NCI-H460 (cell line): ENCODE measurements at places on chromosomes 11 and 22.

GRCh38 chr22:39997939-39998726 is 3.4 kb downstream of the FAM83F start:
- DNase-seq, result no peak

DNA sequence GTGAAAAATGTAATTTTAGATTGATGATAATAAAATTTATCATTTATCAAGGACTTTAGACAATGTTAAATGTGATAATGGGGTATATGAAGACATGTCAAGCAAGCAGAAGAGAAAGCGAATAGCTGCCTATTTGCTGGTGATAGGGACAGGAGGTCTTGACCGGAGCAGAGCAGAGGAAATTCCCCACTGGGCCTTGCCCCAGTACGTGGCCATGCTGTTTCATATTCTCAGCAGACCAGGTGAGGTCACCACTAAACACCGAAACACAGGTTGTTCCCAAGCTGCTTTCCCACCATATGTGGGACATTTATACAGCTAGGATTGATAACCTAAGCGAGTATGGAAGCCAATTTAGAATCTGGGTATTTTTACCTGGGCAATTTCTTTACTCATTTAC is 1629.6 kb downstream of the FAM181B start:
- DNase-seq, result no peak

GRCh38 chr11:114942207-114942606 is 263.9 kb downstream of the NXPE2 start:
- DNase-seq, result no peak

DNA sequence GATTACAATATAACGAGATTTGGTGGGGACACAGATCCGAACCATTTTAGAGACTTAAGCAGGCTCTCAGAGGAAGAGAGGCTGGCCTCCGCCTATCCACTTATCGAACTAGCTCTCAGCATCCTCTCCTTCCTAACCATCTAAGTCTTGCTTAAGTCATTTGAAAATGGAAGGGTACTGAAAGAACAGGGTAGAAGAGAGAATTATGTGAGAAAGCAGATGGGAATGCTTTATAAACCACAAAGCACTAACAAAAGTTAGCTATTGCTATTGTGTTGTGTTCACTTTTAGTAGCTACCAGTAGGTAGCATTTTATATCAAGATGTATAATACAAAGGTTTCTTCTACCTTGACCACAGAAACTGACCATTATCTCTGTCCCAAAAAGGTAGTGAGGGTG is 153.4 kb upstream of the CADM1 start:
- DNase-seq, result no peak

- no peak for DNase-seq
Measured at GRCh38 chr11:44536788-44537516, 28.5 kb upstream of the CD82 start.

DNA sequence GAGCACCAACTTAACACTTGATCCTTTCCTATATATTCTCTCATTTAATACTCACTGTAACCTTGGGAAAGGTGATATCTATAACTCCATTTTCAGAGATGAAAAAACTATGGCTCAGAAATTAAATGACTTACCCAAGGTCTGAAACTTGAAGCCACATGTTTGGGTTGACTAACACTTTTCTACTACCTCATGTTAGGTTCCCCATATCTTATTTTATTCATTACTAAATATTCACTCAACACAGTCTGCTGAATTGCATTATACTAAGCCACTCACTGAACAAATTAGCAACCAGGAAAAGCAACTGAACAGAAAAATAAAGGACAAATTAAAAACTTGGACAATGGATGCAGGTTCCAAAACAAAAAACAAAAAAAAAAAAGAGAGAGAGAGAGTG is 59.9 kb downstream of the FAM168A start:
- DNase-seq, result no peak

- DNase-seq, result no peak
Measured at GRCh38 chr22:39309364-39309861, 10.0 kb downstream of the RPL3 start.

GRCh38 chr11:36237391-36237790 is 51.8 kb downstream of the COMMD9 start:
- DNase-seq, result no peak

GRCh38 chr11:532527-532985 is 2.8 kb downstream of the HRAS start:
- DNase-seq, result no peak

GRCh38 chr11:102929972-102930371 is 25.6 kb downstream of the MMP13 start:
- DNase-seq, result no peak

- DNase-seq, result no peak
Measured at GRCh38 chr11:77230878-77231605, 70.4 kb downstream of the GDPD4 start.

- DNase-seq, result no peak
Measured at GRCh38 chr22:33006220-33006954, 51.8 kb downstream of the SYN3 start.

GRCh38 chr22:17860220-17860965 is 86.1 kb upstream of the BID start:
- no peak for DNase-seq

DNA sequence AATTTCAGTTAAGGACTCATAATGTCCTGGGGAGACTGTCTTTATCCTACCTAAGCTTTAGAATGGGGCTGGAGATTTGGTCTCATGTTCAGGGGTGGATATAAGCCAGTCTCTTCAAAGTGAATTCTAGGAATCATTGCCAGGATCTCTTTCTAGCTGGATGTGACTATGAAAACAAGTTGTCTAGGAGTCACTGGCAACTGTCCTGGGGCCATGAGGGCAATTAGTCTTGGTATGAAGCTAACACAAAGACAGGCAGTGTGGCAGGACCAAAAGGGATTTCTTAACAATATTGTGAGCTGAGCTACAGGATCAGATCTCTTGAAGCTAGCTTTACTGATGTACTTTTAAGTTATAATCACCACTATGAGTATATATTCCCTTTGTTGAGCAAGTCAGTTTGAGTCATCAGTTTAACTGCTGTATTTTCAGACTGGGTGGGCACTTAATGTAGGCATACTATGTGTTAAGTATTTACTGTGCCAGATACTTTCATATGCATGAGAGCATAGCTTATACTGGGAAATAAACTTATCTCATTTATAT is 390.0 kb upstream of the CCDC90B start:
- no peak for DNase-seq

GRCh38 chr11:63779039-63779438 is 10.5 kb upstream of the ZFTA start:
- DNase-seq, result no peak

DNA sequence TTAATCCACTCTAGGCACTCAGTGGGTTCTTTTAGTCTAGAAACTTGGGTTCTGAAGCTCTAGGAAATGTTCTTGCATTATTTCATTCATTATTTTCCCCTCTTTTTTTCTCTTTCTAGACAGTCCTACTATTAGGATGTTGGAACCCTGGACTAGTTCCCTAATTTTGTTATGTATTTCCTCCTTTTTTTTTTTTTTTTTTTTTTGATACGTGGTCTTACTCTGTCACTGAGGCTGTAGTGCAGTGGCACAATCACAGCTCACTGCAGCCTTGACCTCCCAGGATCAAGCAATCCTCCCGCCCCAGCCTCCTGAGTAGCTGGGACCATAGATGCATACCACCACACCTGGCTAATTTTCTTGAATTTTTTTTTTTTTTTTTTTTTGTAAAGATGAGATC is 9.4 kb downstream of the UPB1 start:
- no peak for DNase-seq

DNA sequence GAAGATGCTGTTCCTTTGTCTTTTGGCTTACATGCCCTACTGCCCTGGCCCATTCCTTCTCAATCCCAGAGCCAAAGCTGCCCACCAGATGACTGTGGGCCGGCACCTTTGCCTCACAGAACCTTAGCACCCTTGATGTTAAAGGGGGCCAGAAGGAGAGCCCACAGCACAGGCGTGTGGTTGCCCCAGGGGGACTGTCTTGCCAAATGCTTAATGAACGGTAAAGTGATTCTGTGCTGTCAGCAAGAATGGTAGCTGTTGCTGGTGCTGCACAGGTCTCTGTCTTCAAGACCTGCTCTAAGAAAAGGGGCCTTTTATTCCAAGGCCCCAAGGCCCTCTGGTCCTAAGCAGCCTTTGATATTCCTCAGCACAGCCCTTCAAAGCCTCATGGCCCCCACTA is 113.3 kb downstream of the MORC2 start:
- no peak for DNase-seq

- no peak for DNase-seq
Measured at GRCh38 chr11:65468874-65469333, 29.9 kb upstream of the MALAT1 start.

- peak; percentile 61 for DNase-seq
Measured at GRCh38 chr22:47030881-47031627, 268.6 kb downstream of the TBC1D22A start.

DNA sequence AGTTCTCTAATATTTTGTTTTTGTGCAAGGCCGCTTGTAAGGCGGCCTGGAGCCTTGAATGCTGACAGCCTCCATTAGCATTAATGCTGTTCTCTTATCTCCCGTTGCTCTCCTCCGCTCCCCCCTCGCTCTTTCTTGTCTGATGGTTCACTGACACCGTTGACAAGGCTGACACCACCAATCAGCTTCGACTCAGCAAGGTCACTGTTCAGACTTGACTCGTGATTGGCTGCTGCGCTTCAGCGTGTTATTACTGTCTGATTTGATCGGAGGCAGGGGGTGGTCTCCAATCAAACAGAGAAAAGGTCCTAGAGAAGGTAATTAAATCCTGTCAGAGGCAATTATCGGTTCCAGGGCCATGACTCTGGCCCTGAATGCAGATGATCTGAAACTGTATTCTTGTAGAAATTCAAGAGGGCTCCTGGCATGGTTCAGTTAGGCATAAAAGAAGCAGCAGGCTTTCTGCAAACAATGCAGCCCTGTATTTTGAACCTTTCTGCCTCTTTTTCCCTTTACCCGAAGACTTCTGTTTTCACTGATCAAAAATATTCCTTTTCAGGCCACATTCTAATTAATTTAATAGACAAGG is 49.3 kb upstream of the MPPED2 start:
- DNase-seq, result no peak
